ENCODE measurements at places on chromosomes 6 and 20.

GRCh38 chr20:10667560-10668167 is 6.1 kb downstream of the JAG1 start:
- no peak for DNase-seq

DNA sequence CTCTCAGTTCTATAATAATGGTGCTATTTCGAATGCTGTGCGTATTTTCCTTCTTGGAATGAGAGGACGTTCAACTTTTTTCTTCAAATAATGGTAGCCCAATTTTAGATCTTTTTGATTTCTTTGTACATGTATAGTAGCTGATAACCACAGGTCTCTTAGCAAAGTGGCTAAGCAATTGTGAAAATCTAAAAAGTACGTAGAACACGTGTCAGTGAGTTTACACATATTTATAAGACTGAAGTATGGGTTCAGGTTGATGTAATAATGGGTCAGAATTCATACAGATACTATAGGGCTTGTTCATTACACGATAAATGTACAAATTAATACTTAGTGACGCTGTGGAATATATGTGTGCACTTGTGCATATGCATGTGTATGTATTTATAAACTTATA is 1.3 kb downstream of the SMIM13 start:
- no peak for DNase-seq

DNA sequence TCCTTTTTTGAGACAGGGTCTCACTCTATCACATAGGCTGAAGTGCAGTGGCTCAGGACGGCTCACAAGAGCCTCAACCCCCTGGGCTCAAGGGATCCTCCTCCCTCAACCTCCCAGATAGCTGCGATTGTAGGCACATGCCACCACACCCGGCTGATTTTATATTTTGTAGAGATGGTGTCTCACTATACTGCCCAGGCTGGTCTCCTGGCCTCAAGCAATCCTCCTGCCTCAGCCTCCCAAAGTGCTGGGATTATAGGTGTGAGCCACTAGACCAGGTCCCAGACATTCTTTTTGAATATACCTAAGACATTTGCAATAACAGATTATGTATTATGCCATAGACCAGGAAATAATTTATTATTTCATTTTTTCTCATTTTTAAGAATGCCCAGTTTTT is 58.3 kb upstream of the CDYL start:
- no peak for DNase-seq

- DNase-seq: no peak
Observed at GRCh38 chr6:45591306-45591705, 213.6 kb upstream of the SUPT3H start.

DNA sequence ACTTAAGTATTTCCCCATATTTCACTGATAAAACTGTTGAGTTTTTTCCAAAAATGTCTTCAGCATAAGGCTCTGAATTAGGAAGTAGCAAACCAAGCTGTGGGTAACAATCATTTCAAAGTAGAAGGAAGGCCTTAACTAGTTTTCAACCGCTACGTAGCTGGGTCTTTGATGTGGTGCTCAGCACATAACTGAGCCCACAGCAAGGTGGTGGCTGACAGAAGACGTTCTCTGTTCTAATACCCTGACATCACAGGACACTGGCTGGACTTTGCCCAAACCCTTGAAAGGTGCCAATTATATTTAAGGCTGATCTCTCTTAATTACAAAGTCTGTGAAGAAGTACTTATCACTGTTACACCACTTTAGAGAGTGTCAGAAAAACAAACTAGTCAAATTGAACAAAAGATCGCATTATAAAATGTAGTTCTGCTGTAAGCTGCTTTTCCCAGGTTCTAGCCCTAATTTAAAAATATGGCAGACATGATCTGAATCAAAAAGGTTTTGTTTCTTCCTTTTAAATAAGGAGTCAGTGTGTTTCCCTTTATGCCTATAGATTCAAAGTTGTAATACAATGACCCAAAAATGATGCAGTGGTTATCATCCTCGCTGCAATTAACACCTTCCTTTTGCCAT is 26.7 kb downstream of the MAN1A1 start:
- no peak for DNase-seq

- no peak for DNase-seq
Observed at GRCh38 chr20:46139266-46139889, 21.3 kb downstream of the CD40 start.

DNA sequence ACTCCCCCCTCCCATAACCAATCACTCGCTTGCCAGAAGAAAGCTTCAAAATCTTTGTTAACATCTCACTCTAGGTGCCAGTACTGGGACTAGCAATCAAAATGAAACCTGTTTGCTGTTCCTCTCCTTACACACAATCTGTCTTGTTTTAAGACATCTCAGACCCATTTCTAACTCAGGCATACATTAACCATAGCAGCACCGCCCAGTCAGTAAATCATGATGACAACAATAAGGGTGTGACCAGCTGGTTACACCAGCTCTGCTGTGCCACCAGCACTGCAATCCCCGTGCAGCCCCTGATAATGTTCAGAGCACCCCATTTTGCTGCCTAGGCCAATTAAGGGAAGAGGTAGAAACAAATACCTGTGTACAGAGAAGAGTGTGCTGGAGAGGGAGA is 185.2 kb upstream of the TAB2 start:
- DNase-seq: no peak

DNA sequence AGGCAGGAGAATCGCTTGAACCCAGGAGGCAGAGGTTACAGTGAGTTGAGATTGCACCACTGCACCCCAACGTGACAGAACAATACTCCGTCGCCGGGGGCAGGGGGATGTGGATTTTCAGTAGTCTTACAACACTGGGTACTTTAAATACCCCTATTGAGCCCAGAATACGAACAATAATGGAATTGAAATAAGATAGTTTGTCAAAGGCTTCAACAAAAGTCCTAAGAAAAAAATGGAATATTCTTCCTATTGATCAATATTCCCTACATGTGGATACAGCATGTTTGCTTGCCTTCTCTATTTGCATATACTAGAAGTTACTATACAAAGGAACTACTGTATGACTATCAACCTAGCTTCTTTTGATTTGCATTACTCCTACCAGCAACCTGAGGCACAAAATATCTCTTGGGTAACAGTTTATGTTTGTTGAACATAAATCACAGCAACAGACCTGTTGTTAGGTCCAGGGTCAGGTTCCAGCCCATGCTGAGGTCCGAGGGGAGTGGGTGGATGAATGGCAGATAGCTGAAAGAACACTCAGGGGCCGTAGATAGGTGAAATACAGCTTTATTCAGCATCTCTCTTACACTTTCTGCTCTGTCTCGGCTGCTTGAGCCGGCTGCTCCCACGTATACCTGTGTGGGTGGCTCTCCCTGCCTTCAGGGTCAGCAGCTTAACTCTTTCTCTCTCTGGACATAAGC is 23.8 kb downstream of the MAN1A1 start:
- no peak for DNase-seq

GRCh38 chr6:108940741-108941140 is 92.5 kb downstream of the ARMC2 start:
- DNase-seq: no peak

DNA sequence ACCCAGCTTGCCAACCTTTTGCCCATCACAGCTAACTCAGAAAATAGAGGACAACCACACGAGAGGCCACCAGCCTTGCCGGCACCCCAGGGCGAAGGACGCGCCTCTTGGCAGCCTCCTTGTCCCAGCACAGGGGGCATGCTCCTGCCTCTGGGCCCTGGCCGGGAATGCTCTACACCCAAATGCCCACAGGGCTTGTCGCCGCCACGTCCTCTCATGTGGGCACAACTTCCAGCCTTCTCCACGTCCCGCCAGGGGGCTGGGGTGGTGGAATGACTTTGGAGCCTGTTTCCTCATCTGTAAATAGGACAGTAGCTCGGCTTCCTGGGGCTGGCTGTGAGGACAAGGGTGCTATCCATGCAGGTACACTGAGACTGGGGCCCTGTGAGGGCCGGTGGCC is 152.4 kb upstream of the MLN start:
- DNase-seq: no peak

GRCh38 chr6:1423578-1423977 is 34.2 kb downstream of the FOXF2 start:
- DNase-seq: no peak

- no peak for DNase-seq
Observed at GRCh38 chr6:139868576-139868975, 494.1 kb upstream of the CITED2 start.

- no peak for DNase-seq
Observed at GRCh38 chr20:32364554-32365208, 6.5 kb downstream of the ASXL1 start.

GRCh38 chr6:5215159-5215558 is 45.6 kb downstream of the LYRM4 start:
- no peak for DNase-seq

DNA sequence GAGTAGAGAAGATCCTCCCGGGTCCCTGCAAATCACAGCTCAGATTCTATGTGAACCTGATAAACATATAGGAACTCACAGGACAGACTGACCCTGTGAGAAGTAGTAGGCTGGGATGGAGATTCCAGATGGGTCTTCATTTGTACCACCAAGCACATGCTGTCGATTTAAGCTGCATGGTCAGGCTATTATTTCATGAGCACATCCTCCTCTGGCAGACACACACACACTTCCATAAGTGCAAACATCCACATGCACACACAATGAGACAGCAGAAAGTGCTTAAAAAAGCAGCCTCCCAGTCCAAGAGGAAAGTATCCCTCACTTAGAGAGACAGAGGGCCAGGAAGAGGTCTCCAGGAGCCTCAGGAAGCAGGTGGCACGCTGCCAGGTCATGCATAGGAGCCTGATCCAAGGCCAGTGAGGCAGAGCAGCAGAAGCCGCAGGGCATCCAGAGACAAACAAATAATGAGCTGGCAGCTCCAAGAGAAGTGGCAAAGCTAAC is 131.8 kb downstream of the UNC5CL start:
- DNase-seq: no peak

- DNase-seq: no peak
Observed at GRCh38 chr20:49392745-49393144, 89.7 kb downstream of the KCNB1 start.

DNA sequence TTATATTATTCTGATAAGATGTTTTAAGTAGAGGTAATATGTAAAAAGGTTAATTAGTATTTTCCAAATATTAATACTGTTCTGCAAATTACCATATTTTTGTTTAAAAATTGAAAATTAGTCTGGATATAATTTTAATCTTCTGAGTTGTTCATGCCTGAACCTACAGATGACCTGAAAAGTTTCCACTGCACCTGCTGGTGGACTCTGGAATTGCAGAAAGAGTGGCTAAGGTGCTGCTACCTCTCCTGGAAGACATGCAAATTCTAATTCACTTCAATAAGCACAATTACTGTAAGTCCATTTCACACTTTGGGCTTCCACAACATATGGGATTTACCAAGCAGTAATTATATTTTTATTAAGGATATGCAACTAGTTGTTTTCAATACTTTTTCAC is 77.7 kb upstream of the OLIG3 start:
- peak; percentile 53 for DNase-seq

GRCh38 chr6:130337534-130337933 is 28.3 kb upstream of the TMEM200A start:
- no peak for DNase-seq

DNA sequence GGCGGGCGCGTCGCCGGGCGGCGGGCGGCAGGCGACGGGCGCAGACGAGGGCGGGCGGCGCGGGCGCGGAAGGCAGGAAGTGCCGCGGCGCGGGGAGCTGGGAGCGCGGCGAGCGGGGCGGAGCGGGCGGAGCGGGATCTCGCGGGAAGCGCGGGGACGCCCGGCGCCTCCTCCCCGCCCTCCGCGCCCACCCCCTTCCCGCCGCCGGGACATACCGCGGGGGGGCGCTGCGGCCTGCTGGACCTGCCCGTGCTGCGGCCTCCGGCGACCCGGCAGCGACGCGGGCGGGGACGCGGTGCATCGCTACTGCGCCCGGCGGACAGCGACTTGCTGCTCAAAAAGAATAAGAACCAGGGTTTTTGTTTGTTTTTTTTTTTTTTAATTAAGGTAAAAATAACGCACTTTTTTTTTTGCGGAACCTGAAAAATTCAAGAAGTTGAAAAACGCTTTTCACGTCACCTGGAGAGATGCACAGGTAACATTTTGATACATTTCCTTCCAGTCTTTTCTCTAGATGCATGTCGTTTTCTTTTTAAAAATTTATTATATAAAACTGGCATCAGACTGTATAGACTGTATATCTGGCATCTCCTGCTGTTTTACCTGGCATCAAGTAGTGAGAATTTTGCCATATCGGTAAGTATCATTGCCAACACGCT is at the start of gene CENPB:
Gene CENPB (minus strand): TSS at position 76 of the 659 bp plus-strand sequence. CDS start 257 bp downstream, outside the sequence.
- DNase-seq: peak; percentile 89

- peak; percentile 12 for DNase-seq
Observed at GRCh38 chr6:154606457-154606856, 96.0 kb upstream of the CNKSR3 start.

GRCh38 chr20:43945391-43946205 is 30.9 kb downstream of the TOX2 start:
- no peak for DNase-seq

GRCh38 chr20:37919389-37920040 is 16.6 kb downstream of the VSTM2L start:
- DNase-seq: no peak

DNA sequence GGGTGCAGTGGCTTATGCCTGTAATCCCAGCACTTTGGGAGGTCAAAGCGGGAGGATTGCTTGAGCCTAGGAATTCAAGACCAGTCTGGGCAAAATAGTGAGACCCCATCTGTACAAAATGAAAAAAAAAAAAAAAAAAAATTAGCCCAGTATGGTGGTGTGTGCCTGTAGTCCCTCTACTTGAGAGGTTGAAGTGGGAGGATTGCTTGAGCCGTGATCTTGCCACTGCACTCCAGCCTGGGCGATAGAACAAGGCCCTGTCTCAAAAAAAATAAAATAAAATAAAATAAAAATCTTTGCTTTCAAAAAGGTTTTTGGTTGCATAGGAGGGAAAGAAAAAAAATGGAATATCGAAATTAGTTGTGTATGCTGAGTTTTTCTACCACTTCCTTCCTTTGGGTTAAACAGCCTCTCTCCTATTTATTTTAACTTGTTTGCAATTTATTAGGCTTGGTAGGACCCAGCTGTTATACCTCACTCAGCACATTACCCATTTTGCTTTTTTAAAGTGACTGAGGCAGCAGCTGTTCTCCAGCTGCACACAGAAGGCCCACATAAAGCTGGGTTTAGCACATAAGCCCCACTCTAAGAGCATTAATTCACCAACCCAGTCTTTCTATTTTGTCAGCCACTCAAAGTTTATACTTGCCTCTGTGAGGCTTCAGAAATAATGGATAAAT is 152.3 kb downstream of the ZFAND3 start:
- DNase-seq: no peak

- no peak for DNase-seq
Observed at GRCh38 chr20:48456366-48457192, 371.2 kb downstream of the PREX1 start.

- DNase-seq: no peak
Observed at GRCh38 chr6:131269565-131270391, 134.5 kb downstream of the AKAP7 start.

- no peak for DNase-seq
Observed at GRCh38 chr20:7765221-7765620, 175.0 kb downstream of the HAO1 start.

- no peak for DNase-seq
Observed at GRCh38 chr6:150813993-150814359, 51.5 kb upstream of the MTHFD1L start.

All from activated effector memory CD4-positive, alpha-beta T cell treated with Interleukin-2 at 50 U/mL for 16 hours (primary cell).